B cell (primary cell): ENCODE measurements at places on chromosomes 11 and 22.

GRCh38 chr11:117966908-117967307 is 19.3 kb upstream of the IL10RA start:
- DNase-seq, result no peak

- DNase-seq, result no peak
Observed at GRCh38 chr11:100561323-100561722, 125.8 kb upstream of the ARHGAP42 start.

DNA sequence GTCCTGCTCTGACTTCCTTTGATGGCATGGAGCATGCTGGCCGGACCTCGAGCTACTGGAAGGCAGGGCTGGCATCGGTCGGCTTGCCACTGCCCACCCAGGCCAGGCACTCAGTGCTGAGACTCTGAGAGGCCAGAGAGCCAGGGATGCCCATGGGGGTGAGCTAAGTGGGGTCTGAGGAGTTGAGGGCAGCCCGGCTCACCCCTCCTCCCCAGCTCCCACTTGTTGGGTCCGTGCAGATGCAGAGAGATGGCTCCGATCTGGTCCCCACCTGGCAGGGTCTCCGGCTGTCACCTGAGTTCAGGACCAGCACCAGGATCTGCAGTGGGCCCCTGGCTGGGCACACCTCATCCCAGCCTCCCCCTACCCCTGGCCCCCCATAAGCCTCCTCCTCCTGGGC is 13.3 kb downstream of the LSP1 start:
- DNase-seq, result no peak

GRCh38 chr11:34366522-34366921 is 8.7 kb upstream of the ABTB2 start:
- no peak for DNase-seq

DNA sequence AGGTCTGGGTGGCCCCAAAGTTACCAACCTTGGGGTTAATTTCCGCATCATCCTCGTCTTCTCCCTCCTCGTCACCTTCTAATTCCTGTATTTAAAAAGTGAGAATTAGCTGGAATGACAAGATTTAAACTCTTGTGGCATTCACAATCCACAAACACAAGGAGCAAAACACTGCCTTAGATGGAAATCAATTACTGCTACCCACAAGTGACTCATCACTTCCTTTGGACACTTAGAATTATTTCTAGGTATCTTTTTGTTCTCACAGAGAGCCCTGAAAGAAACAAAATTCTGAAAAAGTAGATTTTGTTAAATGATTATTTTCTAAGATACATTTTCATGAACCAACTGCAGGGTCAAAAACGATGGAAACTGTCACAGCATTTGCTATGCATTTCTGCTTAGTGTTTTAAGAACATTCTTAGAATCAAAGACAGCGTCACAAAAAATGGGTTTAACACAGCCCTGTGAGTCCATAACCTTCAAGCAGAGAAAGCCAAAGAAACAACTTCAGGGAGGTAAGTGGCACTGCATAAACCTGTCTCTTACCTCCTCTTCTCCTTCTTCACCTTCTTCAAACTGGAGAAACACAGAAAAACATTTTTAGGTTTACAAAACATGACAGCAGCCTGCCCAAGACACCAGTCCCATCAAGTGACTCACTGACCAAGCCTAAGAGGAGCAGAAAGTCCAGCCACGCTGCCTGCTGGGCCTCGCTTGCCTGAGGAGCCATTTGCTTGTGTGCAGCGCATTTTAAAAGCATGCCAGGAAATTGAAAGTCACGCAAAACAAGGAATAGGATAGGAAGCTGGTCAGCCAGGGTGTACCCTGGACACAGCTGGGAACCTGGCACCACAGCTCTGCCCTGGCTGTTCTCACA is 22.3 kb upstream of the PHLDA2 start:
- DNase-seq, result no peak
